ENCODE measurements at places on chromosomes 12 and 14. TPM values are rescaled to one million over a fixed set of nuclear protein-coding genes. Genes with fewer than 3 reads are reported as not detected.

GPR137C gene
- polyA plus RNA-seq: 0.03 TPM

DNA sequence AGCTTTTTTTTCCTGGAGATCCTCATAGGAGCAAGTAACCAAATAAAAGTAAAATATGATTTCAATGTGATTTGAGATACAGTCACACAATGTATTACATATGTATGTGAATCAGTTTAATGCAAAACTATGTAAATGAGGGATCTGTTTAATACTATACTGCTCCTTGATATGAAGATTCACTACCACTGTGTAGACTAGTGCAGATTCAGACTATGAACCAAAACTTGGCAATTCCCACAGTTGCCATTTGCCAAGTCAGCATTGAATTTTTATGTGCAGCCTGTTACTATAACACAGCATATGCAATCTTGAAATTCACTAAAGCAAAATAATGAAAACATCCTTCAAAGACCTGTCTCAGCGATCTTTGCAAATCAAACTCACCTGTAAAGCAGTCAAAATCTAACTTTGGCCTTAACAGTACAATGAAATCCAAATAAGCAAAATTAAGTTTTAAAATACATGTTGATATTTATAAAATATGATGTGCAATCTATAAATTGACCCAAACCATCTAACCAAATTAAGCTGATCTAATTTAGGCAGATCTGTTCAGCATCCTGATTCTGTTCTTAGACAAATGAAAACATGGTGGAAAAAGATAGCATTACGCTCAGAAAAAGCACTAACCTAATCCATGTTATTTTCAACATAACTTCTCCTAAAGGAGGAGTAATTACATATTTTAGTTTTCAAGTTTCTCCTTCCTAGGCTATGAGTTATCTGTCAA lies 25.5 kb upstream of the LMNTD1 start:
- DNase-seq: no peak

GRCh38 chr12:116241157-116241759 lies 36.2 kb downstream of the MED13L start:
- DNase-seq: no peak

ZDHHC22 gene
- polyA plus RNA-seq: not detected

DNA sequence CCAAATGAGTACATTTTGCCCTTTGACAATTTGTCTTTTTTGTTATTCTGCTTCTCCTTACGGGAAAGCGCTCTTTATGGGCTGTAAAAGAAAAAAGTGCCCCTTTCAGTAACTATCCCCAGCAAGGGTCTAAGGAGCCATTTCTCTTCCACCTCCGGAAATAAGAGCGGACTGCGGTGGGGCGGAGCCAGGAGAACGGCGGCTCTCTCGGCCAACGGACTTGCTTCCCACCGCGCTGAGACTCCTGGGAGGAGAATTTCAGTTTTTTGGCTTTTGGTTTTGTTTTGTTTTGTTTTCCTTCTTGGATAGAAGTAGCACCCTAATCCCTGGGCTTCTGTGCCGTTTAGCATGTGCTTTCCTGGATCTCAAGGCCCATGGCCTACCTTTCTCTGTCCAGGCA lies 43.5 kb downstream of the ZNF641 start:
- DNase-seq: no peak

SOS2 gene
- 13.0 TPM for polyA plus RNA-seq

GRCh38 chr12:2264651-2265232 lies 212.0 kb downstream of the CACNA1C start:
- DNase-seq: no peak

DNA sequence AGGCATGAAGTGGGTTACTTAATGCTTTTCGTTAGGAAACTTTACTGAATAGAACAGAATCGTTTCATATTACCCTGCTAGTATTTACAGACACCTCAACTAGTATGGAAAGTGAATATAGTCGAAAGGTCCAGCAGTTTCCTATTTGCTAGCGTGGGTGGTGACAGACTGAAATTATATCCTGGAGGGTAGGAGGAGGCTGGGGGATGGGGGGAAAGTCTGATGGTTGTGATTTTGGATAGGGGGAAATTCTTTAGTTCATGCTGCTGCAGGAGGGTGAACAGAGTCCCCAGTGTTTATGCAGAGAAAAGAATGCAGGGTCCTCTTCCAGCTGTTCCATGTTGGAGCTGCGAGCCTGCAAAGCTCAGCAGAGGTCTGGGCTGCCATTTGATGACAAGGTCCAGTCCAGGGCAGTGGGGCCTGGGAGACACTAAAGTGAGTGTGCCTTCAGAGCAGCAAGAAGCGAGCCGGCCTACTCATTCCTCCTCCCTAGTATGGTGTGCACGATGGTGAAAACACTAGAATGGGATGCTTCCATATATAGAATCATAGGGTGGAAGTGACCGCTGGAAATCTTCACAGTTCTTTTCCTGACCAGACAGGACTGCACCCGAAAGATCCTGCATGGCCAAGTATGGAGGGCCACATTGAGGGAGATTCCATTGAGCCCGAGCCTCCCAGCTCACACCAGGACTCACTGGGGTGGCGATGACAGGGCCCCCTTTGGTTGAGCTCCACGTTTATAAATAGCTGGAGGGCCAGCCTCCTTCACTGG lies 2.1 kb downstream of the SAMD4A start:
- no peak for DNase-seq

VAMP1 gene
- polyA plus RNA-seq: 5.3 TPM

DNA sequence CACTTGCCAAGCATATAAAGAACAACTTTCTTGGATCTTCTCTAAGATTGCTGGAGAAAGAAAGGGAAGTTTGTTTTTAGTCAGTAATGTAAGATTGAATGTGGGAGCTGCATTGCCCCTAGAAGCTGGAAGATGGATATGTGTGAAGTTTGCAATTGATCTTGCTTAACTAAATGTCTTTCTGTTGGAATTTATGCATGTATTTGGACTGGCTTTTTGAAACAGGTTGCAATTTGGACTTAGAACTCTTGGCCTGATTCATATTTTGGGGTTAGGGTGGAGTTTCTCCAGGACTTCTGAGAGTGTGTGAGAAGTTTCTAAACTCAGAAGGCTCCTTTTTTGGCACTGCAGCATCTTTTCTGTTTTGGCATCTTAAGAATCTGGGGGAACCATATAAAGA lies 26.4 kb downstream of the IFT43 start:
- DNase-seq: no peak

- no peak for DNase-seq
Measured at GRCh38 chr14:50756300-50756699, 74.7 kb downstream of the NIN start.

DNA sequence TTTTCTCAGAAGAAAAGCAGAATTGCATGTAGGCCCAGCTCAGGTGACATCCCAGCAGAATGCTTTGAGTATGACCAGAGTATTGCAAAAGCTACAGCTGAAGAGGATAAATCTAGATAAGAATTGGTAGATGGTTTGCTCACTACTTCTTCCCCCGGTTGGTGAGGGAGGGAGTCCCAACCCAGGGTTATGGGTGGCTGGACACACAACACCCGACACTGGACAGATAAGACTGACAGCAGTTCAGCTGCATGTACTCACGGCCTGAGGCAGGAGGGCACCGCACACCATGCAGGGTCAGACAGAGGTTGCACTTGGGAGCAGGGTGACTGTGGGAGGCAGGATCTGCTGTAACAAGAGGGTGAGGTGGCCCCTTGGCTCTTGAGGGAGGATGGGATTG lies 1.7 kb upstream of the CLEC4C start:
- no peak for DNase-seq

GRCh38 chr12:7154901-7155470 lies 24.8 kb downstream of the CLSTN3 start:
- DNase-seq: no peak

DNA sequence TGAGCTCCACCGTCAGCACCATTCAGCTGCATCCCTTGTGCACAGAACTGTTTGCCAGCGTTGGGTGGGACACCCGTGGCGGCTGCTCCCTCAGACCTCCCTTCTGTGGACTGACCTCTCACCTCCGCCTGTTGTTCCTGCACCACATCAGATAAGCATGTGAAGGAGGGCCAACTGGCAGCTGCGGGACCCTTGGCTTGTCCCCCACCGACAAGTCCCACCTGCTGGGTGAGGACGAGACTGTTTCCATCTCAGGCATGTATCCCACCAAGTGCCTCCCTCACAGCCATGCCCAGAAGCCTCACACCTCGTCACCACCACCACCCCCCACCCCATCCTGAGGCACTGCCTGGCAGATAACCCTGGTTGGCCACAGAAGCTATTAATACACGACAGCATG lies 18.6 kb upstream of the TEAD4 start:
- DNase-seq: no peak

TAS2R14 gene
- 0.58 TPM for polyA plus RNA-seq

GRCh38 chr12:107310621-107311020 lies 217.3 kb upstream of the CRY1 start:
- no peak for DNase-seq

CLEC1B gene
- polyA plus RNA-seq: not detected

FRS2 gene
- 23.1 TPM for polyA plus RNA-seq

GRCh38 chr12:63841011-63841410 lies 3.5 kb upstream of the SRGAP1 start:
- DNase-seq: no peak

SBNO1 gene
- polyA plus RNA-seq: 11.0 TPM

DNA sequence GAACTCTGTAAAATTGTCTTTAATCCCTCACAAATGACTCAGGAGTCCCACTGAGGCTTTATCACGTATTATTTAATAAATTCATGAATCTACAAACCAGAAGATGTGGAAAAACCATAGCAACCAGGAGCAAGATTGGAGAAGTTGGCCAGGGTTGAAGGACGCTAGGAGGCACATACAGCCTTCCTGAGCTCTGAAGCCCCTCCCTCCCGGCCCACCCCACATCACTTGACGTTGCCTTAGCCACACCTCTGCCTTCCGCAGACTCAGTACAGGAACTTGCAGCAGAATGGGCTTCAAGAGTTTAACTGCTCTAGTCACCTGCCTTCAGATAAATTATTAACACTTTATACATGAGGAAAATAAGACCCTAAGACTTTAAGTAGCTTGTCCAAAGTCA lies 33.9 kb downstream of the SLC35F4 start:
- no peak for DNase-seq

GLIPR1L1 gene
- polyA plus RNA-seq: not detected

- no peak for DNase-seq
Measured at GRCh38 chr12:114123108-114123507, 157.0 kb upstream of the RBM19 start.

RDH5 gene
- 0.67 TPM for polyA plus RNA-seq

DNA sequence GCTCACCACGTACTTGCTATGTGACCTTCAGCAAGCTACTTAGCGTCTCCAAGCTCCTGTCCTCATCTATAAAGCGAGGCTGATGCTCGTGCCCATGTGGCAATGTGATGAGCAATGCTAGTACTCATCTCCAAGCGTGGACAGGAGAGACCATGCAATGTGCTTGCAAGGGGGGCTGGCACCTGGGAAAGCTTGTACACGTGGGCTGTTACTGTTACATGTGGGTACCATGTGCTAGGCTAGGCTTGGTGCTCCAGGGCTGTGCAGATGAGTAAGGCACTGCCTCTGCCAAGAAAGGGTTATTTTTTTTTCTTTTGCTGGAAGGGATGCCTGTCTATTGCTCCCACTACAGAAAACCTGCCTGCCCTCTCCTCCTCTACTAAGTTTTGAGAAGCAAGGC lies 46.6 kb downstream of the TSPAN11 start:
- no peak for DNase-seq

- no peak for DNase-seq
Measured at GRCh38 chr12:46557539-46558373, 185.2 kb upstream of the SLC38A2 start.

DNA sequence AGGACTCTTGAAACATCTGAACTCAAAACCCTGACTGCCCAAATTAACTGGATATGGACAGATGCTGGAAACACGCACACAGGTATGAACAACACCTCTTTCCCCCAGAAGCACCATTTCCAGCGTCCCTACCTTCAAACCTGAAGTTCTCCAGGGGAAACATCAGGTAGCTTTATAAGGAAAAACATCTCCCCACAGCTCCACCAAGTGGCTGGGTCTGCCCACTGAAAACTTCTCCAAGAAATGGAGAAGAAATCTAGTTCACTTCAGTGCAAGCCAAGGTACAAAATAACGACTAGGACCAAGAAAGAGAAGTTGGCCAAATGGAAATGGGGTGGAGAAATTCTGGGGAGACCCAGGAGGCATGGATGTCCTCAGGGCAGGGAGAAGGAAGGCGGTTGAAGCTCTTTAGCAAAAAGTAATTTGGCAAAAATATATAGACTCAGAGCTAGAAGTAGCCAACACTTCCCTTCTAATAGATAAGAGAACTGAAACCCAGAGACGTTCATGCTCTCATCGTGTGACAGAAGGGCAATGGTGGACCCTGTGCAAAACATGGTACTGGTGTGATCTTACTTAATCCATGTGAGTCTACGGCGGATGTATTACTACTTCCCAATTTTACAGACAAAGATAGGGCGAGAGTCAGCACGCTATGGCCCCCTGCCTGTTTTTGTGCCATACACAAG lies 10.5 kb upstream of the NUAK1 start:
- no peak for DNase-seq

DNA sequence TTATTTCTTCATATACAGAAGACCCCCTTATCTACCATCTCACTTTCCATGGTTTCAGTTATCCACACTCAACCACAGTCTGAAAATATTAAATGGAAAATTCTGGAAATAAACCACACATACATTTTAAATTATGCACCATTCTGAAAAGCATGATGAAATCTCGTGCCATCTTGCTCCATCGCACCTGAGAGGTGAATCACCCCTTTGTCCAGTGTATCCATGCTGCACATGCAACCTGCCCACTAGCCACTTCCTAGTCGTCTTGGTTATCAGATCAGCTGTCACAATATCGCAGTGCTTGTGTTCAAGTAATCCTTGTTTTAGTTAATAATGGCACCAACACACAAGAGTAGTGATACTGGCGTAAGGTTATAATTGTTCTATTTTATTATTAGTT lies 145.7 kb downstream of the C12orf42 start:
- DNase-seq: no peak

PSMB5 gene
- 349 TPM for polyA plus RNA-seq

- DNase-seq: no peak
Measured at GRCh38 chr14:29926701-29927375, 809 bp downstream of the PRKD1 start.

DNA sequence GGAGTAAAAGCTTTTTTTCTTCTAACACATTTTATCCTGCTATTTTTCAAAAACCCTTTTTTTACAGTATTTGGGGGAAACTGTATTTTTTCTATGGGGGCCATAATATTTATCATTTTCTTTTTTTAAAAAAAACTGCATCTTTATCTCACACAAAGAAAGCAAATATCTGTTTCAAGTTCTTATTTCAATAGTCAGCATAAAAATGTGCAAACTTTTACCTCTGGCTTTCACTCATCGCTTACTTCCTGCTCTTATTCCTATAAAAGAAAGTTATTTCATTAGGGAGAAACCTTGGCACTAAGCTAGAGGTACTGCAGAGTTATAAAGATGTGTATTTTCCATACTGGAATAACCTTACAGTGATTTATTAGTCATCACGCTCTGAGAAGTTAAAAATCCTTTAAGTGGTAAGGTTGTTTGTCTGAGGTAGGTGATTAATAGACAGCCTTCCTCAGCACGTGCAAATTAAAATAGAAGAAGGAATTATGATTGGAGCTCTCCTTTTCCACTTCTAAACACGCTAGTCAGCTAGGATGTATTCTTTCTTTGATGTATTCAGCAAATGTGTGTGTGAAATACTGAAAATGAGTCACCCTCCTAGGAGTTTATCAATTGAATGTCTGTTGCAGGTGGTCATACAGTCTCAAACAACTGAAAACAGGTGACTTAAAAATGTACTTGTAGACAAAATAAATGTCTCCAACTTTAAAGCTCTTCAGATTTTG lies 461.0 kb downstream of the GXYLT1 start:
- DNase-seq: no peak

Measured in keratinocyte (primary cell).